ENCODE measurements at places on chromosomes 1 and 21.
A peak's percentile ranks its signal among the peaks of the same experiment; 100 is the strongest.

GRCh38 chr1:87560601-87561360 lies 232.1 kb downstream of the LMO4 start:
- no peak for DNase-seq

- no peak for DNase-seq
Measured at GRCh38 chr1:97053268-97053667, 331.7 kb downstream of the PTBP2 start.

DNA sequence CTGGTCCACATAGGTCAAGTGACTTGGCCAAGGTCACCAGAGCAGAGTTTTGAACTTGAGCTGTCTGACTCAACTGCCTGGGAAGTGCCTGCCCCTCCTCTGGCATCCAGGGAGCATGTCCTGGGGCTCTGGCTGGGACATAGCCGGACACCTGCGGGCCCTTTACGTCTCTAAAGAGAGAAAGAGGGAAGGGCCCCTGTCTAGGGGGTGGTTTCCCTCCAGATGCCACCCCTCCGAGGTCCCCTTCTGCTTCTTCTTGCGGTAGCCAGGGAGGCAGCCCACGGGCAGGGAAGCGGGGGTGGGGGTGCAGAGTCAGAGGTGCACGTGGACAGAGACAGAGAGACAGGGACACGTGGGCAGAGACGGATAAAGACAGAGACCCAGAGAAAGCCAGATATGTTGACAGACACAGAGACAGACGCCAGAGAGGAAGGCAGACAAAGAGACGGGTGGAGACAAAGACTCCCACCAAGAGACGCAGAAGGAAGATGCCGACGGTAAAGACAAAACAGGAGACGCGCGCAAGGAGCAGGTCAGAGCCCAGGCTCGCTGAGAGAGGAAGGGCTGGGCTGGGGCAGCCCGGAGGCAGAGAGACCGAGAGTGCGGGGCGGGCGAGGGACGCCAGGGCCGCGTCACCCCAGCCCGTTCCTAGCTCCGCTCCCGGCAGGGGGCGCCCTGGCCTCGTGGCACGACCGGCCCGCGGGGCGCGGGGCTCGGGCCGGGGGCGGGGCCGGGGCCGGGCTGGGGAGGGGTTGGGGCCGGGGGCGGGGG lies 458 bp upstream of the ALPL start:
- DNase-seq = peak; percentile 54

DNA sequence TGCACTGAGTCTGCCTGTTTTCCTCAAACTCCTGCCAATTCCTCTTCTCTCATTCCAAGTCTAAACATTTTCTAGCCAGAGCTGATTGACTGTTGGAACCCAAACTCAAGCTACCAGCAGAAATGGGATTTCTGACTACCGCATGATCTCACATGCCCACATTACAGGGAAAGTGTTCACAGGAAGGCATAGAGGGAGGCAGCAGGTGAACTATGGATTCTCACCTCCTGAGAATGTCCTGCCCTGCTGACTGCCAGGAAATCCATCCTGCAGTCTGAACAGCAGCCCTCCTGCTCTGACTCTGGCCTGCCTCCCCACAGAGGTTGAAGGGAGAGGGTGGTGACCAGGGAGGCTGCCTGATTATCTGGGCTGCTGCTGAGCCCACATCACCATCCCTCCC lies 22.5 kb downstream of the IQGAP3 start:
- DNase-seq = no peak

DNA sequence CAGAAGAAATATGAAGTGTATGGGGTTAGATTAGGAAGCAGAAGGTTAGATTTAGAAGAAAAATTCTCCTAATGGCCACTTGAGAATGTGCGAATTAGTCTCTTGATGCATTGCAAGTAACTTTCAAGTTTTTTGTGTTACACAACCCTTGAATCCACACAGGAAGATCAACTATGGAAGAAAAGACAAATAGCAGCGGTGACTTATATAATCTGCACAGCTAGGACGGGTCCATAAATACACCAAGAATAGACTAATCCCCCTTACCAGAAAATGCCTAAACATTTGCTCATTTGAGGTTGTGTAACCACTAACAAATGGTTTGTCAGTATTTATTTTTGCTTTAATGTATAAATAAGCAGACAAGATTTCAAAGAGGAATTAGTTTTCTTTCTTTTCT lies 182.6 kb downstream of the TGFB2 start:
- DNase-seq = no peak

- no peak for DNase-seq
Measured at GRCh38 chr1:186768906-186769305, 59.8 kb upstream of the PLA2G4A start.

DNA sequence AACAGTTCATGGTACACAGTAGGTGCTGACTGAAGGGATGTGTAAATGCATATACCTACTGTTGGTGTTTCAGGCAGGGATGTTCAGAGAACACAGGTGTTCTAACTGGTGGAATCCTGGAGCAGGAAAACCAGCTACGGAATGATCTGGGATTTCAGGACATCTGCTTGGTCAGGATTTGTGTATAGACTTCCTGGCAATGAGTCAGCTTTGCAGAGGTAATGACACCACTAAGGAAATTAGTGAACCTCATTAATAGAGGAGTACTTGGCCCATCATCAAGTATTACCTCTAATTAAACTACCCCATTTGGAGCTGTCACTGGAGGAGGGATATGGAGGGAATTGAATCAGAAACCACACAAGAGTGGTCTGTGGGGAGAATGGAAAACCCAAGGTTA lies 7.3 kb downstream of the MRPL37 start:
- no peak for DNase-seq

GRCh38 chr1:230735447-230735846 lies 11.7 kb upstream of the CAPN9 start:
- no peak for DNase-seq

DNA sequence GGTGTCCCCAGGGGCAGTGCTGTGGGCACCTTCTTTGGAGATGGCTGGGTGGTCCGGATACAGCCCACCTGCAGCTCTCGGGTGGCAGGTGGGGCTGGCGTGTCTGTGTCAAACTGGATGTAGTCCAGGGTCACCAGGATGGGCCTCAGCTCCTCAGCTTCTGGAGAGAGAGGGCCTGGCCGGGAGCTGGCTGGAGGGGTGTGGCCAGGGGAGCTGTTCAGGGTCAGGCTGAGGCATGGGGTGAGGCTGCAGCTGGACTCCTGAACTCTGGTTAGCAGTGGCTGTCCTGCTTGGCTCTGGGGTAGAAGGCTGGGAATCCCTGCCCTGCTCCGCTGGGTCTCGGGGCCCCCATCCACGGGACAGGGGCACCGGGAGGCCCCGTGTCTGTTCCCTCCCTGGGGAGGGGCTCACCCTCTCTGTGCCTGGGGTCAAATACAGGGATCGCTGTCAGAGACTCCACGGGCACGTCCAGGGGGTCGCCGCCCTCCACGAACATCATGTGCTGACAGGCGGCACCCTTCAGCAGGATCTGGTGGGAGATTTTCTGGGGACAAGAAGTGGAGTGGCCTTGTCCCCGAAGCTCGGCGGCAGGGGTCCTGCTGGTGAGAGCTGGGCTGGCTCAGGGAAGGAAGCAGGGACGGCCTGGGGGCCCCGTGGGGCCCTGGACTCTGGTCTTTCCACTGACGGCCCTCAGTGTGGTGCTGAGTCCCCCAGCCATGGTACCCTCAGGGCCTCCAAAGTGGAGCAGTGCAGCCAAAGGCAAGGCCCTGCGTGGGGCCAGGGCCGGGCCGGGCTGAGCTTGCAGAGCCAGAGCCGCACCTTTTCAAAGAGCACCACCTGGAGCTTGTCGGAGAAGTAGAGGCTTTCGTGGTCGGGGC lies 4.1 kb upstream of the TMEM52 start:
- no peak for DNase-seq

- no peak for DNase-seq
Measured at GRCh38 chr1:192506741-192507155, 68.8 kb upstream of the RGS1 start.

GRCh38 chr1:150575518-150576366 lies 3.7 kb downstream of the MCL1 start:
- peak; percentile 43 for DNase-seq

- DNase-seq = no peak
Measured at GRCh38 chr1:235454021-235454420, 50.2 kb downstream of the B3GALNT2 start.

DNA sequence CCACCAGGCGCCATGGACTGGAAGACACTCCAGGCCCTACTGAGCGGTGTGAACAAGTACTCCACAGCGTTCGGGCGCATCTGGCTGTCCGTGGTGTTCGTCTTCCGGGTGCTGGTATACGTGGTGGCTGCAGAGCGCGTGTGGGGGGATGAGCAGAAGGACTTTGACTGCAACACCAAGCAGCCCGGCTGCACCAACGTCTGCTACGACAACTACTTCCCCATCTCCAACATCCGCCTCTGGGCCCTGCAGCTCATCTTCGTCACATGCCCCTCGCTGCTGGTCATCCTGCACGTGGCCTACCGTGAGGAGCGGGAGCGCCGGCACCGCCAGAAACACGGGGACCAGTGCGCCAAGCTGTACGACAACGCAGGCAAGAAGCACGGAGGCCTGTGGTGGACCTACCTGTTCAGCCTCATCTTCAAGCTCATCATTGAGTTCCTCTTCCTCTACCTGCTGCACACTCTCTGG lies 3.8 kb downstream of the GJB3 start:
- no peak for DNase-seq

DNA sequence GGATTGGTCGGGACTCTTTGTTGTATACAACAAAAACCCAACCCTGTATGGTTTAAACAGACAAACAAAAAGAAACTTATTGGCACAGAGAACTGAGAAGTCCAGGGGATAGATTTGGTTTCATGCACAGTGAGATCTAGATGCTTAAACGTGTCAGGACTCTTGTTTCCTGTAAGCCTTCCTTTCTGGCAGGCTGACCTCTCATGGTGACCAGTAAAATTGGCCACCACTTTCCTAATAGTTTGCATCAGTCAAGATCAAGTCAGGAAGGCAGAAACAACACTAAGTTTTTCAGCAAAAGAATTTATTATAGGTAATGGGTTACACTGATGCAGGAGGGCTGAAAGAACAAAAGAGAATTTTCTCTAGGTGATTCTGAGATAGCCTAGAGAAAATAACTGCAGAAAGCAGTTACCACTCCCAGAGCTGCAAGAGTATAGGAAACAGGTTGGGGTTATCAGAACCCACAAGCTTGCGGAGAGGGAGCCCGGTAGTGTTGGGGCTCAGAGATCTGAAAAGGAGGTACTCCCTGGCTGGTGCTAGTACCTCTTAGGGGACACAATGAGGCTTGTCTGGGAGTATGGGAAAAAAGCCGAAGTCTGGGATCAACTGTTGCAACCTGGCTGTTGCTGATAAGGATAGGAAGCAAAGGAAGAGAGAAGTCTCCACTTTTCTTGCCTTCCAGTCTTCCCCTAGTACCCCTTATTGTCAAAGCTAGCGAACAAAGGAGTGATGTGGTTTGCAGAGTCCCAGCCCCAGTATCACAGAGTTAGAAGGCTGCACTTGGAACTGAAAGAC lies 21.4 kb downstream of the CITED4 start:
- DNase-seq = no peak

DNA sequence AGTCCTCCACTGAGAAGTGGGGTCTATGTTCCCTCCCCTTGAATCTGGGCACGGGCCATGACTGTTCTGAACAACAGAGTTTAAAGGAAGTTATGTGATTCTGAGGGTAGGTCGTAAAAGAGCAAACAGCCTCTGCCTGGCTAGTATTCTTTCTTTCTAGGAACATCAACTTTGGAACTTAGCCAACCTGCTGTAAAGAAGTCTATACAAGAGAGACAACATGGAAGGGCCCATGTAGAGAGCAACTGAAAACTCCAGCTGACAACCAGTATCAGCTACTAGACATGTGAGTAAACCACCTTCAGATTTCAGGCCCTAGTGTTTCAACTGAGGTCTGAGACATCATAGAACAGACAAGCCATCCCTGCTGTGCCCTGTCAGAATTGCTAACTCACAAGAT lies 7.5 kb downstream of the SELENOF start:
- DNase-seq = peak; percentile 16

- peak; percentile 57 for DNase-seq
Measured at GRCh38 chr1:248804771-248805681, 20.7 kb downstream of the SH3BP5L start.

DNA sequence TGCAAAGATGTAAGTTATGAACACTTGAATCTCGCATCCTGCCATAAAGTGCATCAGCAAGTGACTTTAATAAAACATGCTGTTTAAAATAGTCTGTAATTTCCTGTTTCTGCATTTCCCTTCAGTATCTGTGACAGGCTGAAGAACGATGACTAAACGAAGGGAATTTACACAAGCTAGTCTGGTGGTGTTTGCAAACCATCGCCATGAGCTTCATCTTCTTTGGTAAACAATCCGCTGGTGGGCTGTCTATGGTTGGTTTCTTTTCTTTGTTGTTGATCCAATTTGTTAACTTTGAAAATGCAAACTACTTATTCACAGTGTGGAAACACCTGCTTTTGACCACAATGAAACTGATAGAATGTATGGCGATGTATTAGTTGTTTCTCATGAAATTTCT lies 13.9 kb downstream of the SERTAD4 start:
- peak; percentile 36 for DNase-seq

DNA sequence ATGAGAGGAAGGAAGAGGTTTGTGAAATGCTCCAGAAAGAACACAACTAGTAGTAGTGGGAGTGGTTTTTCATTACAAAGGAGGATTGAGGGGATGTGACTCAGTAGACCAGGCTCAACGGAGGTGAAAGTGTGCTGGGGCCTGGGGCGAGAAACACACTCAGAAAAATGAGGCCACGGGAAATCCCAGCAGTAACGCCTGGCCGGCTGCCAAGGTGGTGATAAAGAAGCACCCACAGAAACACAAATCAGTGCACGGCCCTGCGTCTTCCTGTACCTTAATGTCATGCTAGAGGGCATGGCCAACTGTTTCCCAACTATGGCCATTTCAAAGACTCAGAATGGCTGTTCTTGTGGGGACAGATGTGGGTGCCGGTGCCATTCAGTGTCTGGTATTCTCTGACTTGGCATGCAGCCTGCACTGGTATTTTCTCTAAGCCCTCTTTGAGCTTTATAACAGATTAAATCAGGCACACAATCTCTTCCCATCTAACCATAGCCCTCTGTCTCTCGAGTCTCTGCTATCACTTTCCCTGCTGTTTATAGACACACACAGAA lies 38.2 kb downstream of the URB2 start:
- DNase-seq = peak; percentile 32

- DNase-seq = no peak
Measured at GRCh38 chr1:171310661-171311087, 3.3 kb upstream of the FMO4 start.

DNA sequence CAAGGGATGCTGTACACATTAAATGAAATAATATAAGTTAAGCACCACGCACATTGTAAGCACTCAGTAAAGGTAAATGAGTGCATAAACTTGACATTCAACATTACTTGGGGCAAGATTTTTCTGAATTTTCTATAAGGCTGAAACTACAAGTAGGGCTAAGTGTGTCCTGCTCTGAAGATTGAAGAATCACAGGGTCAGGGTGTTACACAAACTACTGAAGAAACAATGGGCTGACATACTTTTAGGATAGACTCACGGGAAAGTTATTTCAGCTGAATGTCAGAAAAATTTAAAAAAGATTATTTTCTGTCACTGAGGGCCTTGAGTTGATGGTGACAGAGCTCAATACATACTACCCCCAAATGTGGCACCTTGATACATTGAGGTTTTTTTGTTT lies 644.2 kb upstream of the PLXNA2 start:
- no peak for DNase-seq

DNA sequence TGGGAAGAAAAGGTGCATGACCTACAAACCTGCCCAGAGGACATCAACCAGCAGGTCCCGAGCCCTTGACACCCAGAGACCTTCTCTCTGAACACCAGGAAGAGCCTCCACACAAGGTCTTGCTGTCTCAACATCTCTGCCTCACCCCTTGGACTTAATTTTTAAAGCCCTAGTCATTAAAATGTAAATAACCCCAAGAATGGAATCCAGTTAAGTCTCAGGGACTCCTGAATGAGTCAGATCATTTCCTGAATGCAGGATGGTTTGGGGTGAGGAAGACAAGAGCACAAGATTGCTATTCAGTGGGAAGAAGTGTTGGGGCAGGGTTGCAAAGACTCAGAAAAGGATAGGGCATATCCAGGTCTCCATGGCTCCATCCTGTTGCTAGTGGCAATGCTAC lies 17.8 kb upstream of the GRIK3 start:
- DNase-seq = no peak

Data from muscle of leg (tissue), 16 donors.